ENCODE measurements at places on chromosomes 16 and 17. TPM values are rescaled to one million over a fixed set of nuclear protein-coding genes. Genes with fewer than 3 reads are reported as not detected.

GRCh38 chr16:627454-628239 lies 3.1 kb upstream of the WFIKKN1 start:
- no peak overlapping the region for H3K4me3 ChIP-seq
- peak overlapping the region; percentile 93 for H3K27ac ChIP-seq
- DNase-seq: no peak
- no peaks in the 10 kb centered on the region for H3K27me3 ChIP-seq
- H3K4me1 ChIP-seq: no peaks in the 10 kb centered on the region

GRCh38 chr16:2475413-2476344 lies 752 bp downstream of the TBC1D24 start:
- no peak for DNase-seq
- peak overlapping the region; percentile 63 for H3K27ac ChIP-seq
- peak overlapping the region; percentile 58 for H3K4me3 ChIP-seq

- no peak overlapping the region for H3K27ac ChIP-seq
- no peak overlapping the region for H3K4me3 ChIP-seq
- no peaks in the 10 kb centered on the region for H3K27me3 ChIP-seq
- no peaks in the 10 kb centered on the region for H3K36me3 ChIP-seq
- H3K4me1 ChIP-seq: no peaks in the 10 kb centered on the region
Measured at GRCh38 chr17:79043191-79043930, 19.4 kb downstream of the C1QTNF1 start.

DNA sequence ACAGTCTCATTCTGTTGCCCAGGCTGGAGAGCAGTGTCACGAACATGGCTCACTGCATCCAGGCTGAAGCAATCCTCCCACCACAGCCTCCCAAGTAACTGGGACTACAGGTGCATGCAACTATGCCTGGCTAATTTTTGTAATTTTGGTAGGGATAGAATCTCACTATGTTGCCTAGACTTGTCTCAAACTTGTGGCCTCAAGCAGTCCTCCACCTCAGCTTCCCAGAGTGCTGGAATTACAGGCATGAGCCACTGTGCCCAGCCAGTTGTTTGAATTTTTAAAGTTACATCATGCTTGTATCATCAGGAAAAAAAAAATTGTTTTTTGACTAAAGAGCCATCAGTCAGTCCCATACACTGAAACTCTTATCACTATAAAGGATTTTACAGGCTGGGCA lies 17.1 kb upstream of the VPS4A start:
- H3K27ac ChIP-seq: no peak overlapping the region
- no peak overlapping the region for H3K4me3 ChIP-seq
- DNase-seq: no peak
- H3K36me3 ChIP-seq: no peaks in the 10 kb centered on the region
- no peaks in the 10 kb centered on the region for H3K27me3 ChIP-seq
- H3K4me1 ChIP-seq: no peaks in the 10 kb centered on the region

GRCh38 chr17:51085150-51085805 lies 35.4 kb downstream of the SPAG9 start:
- DNase-seq: no peak
- no peaks in the 10 kb centered on the region for H3K36me3 ChIP-seq
- no peak overlapping the region for H3K27ac ChIP-seq
- no peaks in the 10 kb centered on the region for H3K27me3 ChIP-seq
- H3K4me1 ChIP-seq: no peaks in the 10 kb centered on the region
- H3K4me3 ChIP-seq: no peak overlapping the region

GRCh38 chr17:28702026-28702751 lies 9.5 kb downstream of the PROCA1 start:
- no peak for DNase-seq
- H3K27me3 ChIP-seq: no peaks in the 10 kb centered on the region
- no peaks in the 10 kb centered on the region for H3K4me1 ChIP-seq
- H3K36me3 ChIP-seq: no peaks in the 10 kb centered on the region

- peaks cover 8% of the 10 kb centered on the region for H3K4me1 ChIP-seq
- no peak for DNase-seq
- no peaks in the 10 kb centered on the region for H3K36me3 ChIP-seq
- H3K4me3 ChIP-seq: peak overlapping the region; percentile 35
Measured at GRCh38 chr17:48554412-48555257, 9.7 kb upstream of the HOXB2 start.

DNA sequence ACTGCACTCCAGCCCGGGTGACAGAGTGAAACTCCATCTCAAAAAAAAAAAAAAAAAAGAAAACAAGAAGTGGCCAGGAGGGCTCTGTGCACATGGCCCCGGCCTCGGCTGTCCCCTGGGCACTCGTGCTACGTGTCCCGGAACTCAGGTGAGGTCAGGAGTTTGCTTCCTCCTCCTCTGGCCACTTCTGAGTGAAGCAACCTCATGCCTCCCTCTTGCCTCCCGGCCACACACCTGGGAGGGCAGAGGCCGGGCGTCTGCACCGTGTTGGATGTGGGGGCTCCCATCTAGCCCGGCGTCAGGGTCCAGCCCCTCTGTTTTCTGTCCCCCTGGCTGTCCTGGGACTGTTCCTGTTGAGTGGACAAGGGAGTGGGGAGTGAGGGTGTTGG lies 22.2 kb downstream of the ASPSCR1 start:
- no peaks in the 10 kb centered on the region for H3K27me3 ChIP-seq

DNA sequence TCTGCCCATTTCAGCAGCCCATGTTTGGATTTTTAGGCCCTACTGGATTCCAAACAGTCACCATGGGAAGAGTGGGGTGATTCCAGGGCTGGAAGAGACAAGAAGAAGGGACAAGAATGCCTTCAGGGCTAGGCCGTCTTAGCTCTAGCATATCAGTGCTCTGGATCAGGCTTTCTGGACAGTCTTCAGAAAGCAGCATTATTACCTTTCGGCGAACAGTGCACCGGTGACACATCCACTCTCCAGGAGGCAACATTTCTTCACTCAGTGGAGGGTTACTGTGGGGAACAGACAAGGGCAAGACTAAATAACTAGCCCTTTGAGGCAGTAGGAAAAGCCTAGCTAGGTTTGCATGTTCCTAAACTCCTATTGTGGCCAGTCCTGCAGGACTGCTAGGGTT lies 23.9 kb upstream of the DHRS13 start:
- no peak for DNase-seq
- no peaks in the 10 kb centered on the region for H3K36me3 ChIP-seq
- no peak overlapping the region for H3K27ac ChIP-seq
- no peaks in the 10 kb centered on the region for H3K27me3 ChIP-seq
- H3K4me3 ChIP-seq: no peak overlapping the region
- no peaks in the 10 kb centered on the region for H3K4me1 ChIP-seq

DNA sequence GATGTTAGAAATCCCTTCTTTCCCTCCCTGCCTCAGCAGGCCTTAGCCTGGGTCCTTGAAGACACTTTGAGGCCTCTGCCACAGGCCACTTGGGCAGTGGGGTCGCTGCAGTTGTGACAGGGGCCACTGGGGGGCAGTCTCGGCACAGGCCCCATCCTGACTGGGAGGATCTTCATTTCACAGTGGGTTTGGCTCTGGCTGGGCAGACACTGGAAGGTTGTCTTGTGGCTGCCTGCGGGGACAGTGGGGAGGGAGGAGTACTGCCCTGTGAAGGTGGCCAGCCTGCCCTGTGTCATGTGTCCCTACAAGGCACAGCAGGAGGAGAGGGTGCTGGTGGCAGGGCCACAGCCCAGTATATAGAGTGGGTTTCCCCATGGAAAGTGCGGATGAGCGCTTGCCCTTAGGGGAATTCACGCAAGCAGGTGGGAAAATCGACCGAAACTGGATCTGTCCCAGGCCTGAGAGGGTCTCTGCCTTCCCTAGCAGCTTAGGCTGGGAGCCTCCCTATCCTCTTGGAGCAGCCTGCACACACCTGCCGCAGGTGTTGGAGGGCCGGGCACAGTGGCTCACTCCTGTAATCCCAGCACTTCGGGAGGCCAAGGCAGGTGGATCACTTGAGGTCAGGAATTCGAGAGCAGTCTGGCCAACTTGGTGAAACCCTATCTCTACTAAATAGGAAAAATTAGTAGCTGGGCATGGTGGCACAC lies 28.8 kb downstream of the GINS2 start:
- H3K27me3 ChIP-seq: no peaks in the 10 kb centered on the region
- no peak overlapping the region for H3K4me3 ChIP-seq
- DNase-seq: peak; percentile 57
- H3K36me3 ChIP-seq: no peaks in the 10 kb centered on the region

DNA sequence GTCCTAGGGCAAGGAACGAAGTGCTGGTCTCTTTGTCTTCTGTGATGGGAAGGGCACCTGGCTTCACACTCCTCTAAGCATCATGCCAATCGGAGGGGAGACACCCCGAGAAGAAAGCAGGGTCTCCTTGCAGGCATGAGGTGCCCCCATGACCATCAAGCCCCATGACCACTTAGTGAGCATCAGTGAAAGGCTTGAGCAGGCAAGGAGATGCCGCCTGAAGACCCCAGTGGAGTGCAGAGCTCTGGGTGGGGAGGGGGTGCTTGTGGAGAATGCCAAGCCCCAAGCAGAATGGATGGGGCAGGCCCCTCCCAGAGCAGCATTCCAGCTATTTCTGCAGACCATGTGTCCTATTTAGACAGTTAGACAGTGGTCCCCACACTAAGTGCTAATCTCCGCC lies 232.7 kb upstream of the TNRC6C start:
- no peaks in the 10 kb centered on the region for H3K4me1 ChIP-seq
- H3K4me3 ChIP-seq: no peak overlapping the region
- no peaks in the 10 kb centered on the region for H3K27me3 ChIP-seq
- no peak overlapping the region for H3K27ac ChIP-seq

DNA sequence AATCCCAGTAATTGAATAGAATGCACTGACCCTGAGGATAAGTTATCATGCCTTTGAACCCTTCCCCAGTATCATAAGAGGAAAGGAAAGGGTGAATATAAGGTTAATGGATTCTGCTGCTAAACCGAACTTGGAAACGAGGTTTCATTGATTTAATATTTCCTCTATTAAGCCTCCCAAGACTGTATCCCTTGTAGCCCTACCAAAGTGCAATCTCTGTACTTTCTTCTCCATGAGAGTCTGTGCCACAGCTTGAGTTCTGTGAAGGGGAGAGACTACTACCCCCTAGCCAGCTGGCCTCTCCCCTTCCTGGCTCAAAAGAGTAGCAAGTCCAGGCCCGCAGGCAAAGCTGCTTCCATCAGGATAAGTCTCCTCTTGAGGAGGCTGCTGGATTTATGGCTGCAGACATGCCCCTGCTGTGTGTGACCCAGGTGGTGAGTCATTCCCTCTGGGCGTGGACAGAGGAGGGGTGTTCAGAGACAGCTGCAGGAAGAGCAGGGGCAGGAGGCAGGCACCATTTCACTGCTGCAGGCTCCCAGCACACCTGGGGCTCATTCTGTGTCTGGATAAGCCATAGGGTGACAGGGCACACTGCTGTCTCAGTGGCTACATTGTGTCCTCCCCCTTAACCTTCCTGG lies 58.4 kb downstream of the TOM1L2 start:
- no peak overlapping the region for H3K4me3 ChIP-seq
- H3K27me3 ChIP-seq: no peaks in the 10 kb centered on the region
- no peaks in the 10 kb centered on the region for H3K36me3 ChIP-seq
- peaks cover 4% of the 10 kb centered on the region for H3K4me1 ChIP-seq

GRCh38 chr16:50467943-50468748 lies 80.0 kb upstream of the NKD1 start:
- no peak overlapping the region for H3K27ac ChIP-seq
- no peaks in the 10 kb centered on the region for H3K36me3 ChIP-seq
- no peak for DNase-seq

GRCh38 chr17:4522661-4523060 lies 24.0 kb downstream of the SPNS2 start:
- H3K4me1 ChIP-seq: peaks cover 3% of the 10 kb centered on the region
- no peak for DNase-seq
- H3K27ac ChIP-seq: no peak overlapping the region

DNA sequence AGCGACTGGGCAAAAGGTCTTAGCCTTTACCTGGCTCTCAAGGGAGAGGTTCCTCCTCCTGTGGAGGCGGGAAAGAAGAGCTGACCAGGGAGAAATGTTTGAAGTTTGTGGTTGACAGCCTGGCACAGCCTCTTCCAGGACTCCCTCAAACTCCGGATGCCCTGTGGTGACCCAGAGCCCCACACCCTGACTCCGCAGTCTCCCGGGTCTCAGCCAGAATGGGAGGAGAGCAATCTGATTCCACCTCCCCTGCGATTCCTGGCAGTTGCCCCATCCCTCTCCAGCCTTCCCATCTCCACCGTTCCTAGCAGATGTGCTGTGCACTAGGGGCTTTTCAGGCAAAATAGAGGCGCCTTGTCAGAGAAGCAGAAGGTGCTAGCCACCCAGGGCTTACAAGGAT lies 5.5 kb upstream of the DNAI2 start:
- H3K36me3 ChIP-seq: no peaks in the 10 kb centered on the region
- H3K27ac ChIP-seq: no peak overlapping the region
- no peak for DNase-seq
- H3K4me1 ChIP-seq: no peaks in the 10 kb centered on the region
- H3K27me3 ChIP-seq: no peaks in the 10 kb centered on the region

DNA sequence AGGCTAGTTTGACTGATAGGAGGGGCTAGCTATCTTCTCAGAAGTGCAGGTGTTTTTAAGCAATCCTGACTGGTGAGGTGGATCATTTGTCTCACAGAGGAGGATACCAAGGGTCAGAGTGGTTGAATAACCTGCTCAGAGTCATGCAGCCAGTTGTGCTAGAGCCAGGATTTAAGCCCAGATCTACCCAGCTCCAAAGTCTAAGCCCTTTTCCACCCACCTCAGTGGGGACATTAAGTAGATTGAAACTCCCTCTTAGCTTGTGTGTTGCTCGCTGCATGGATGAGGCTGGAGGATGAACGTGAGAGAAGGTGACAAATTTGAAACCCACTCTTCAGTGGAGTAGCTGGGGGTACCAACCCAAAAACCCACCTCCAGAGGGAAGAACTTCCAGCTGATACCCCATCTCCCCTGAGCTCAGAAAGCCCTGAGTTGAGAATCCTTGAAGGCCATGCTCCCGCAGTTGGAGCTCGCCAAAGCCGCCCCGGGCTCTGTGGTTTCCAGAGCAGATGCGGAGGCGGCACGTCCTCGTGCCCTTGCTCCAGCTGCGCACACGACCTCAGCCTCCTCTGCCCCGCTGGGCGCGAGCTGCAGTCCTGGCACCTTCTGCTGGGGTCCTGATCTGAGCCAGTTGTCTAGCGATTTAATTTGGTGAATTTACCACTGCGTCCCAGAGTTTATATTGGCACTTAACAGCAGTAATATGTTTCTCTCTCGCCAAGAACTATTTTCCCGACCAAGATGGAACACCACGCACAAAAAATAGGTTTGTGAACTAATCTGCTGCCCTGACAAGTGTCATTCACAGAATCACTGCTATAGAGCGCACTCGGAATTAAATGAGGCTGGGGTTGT lies 159.5 kb downstream of the CCDC182 start:
- H3K4me3 ChIP-seq: no peak overlapping the region
- DNase-seq: no peak
- H3K36me3 ChIP-seq: no peaks in the 10 kb centered on the region
- H3K4me1 ChIP-seq: no peaks in the 10 kb centered on the region

SNN gene
- 26.8 TPM for total RNA-seq

CA7 gene
- not detected for total RNA-seq

ZSCAN10 gene
- total RNA-seq: not detected

GSG1L gene
- total RNA-seq: not detected

NOB1 gene
- total RNA-seq: 50.5 TPM

DRC7 gene
- 0.18 TPM for total RNA-seq

KCNG4 gene
- not detected for total RNA-seq

TERB1 gene
- not detected for total RNA-seq

Measured in uterus (tissue), 4 donors.